ENCODE measurements at places on chromosomes 2 and 18.
A peak's percentile ranks its signal among the peaks of the same experiment; 100 is the strongest.

DNA sequence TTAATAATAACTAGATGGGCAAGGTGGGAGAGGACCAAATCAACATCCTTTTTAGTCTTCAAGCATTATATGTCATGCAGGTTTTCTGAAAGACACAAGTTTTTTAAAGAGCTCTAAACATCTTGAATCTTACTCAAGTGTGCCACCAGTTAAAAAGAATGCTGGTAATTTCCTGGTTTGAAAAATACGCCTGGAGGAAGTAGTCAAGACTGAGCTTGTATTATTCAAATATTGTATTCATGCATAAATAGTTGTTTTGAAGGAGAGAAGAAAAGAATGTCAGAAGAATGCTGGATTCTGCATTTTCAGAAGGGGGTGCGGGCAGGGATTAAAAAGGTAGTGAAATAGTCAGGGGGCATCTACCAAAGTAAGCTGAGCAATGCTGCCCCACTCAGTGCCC lies 90.7 kb downstream of the WDPCP start:
- DNase-seq, result no peak

GRCh38 chr2:18986046-18986445 lies 372.4 kb downstream of the OSR1 start:
- no peak for DNase-seq

DNA sequence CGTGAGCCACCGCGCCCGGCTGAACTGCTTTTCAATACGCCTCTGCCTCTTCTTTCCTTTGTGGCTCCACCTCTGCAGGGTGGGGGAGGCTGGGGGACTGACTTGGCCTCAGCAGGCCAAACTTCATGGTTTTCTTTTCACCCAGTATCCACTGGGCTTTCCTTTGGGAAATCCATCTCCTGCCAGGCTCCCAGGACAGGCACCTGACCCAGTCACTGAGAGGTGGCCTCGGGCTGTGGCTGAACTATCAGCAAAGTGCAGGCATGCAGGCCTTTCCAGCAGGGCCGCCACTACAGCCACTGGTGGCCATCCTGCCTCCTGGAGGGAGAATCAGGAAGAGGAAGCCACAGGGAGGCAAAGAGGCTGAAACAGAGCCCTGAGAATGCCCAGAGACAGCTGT lies 33.4 kb upstream of the SEMA4C start:
- no peak for DNase-seq

DNA sequence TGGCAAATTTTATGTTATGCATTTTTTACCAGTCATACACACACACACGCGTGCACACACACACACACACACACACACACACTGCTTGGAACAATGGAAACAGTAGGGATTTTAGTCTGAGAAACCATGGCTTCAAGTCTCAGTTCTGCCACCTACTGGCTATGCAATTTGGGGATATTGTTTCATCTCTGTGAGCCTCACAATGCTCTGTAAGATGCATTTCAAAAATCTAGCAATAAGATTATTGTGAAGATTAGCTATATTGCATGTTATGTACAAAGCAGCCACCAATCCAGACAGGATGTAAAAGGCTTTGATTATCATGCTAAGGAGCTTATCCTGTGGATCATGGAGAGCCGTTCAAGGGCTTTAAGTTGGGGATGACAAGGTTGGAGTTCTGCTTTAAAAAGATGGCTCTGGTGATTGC lies 401.4 kb downstream of the NBAS start:
- no peak for DNase-seq

DNA sequence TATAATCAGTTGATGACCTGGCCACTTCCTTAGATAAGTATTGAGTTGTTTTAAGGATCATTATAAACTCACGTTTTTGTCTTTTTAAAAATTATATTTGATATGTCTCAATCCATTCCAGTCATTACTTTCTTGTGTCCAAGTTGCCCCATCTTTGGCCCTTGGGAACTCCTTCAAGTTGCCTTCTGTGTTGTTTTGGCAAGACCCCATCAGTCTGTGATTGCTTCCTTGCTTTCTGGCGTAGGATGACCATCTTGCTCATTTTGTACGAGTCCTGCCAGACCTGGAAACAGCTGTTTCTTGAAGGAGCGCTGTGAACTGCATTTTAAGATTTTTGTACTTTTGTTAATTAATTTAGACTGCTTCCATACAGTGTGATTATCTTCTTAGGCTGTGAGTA lies 68.9 kb upstream of the ITM2C start:
- no peak for DNase-seq

DNA sequence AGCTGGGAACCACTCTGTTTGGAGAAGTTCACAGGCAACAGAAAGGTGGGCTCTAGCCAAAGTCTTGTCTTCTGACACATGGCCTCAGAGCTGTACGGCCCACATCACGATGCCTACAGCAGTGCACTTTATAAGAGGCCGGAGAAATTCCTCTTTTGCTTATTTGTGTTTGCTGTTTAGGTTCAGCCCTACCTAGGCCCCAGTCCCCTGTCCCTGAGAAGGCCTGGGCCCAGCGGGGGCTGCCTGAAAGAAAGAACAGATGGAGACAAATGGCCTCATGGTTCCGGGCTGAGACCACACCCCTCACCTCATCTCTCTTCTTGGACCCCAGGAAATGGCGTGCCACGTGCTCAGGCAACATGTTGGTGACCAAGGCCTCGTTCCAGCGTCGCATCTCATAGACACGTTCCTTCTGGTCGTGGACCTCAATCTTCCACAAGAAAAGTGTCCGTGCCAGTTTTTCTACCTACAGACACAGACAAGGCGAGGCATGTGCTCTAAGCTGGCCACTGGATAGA lies 30.9 kb downstream of the CENPO start:
- no peak for DNase-seq

DNA sequence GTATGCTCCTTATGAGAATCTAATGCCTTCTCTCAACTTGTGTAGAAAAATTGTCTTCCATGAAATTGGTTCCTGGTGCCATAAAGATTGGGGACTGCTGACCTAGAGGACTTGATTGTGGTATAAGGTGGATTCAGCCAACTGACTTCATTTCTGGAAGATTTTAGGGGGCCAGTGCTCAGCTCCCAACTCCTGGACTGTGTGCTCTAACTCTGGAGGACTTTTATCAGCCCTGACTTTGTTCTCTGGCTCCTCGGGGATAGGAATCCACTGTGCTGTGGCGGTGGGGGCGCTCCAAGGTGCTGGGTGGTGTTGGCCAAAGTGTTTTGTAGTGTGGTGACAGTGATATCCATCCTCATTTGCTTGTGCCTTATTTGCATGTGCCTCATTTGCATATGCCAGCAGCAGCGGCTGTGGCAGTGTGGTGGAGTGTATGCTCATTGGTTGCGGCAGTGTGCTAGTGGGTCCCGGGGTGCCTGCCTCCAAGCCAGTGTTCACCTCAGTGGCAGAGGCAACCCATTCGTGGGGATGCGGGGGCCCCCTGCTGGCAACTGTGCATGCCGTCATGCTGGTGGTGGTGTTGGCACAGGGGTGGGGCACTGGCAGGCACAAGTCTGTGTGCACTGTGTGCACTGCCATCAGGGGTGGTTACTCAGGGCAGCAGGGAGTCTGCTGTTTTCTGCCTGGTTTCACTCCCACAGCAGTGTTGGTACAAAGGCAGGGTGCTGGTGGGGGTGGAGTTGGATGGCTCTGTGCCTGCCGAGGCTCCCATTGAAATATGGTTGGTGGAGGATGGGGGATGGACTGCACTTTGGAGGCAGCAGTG lies 19.6 kb downstream of the EHBP1 start:
- DNase-seq, result no peak

DNA sequence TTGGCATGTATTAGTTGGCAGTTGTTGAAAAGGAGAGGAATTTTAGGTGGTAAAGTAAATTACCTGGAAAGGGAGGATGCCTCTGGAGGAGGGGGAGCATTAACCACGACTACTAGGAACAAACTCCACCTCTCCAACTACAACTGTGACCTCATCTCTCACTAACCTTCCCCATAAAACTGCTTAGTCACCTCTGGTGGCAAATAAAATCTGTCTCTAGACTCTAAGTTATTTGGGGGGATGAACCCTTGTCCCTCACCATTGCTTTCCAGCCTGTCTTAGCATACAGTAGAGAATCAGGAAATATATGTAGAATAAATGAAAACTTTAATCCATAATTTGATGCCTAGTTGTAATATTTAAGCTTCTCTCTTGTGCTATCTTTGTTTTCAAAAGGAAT lies 27.6 kb upstream of the MYO1B start:
- no peak for DNase-seq

DNA sequence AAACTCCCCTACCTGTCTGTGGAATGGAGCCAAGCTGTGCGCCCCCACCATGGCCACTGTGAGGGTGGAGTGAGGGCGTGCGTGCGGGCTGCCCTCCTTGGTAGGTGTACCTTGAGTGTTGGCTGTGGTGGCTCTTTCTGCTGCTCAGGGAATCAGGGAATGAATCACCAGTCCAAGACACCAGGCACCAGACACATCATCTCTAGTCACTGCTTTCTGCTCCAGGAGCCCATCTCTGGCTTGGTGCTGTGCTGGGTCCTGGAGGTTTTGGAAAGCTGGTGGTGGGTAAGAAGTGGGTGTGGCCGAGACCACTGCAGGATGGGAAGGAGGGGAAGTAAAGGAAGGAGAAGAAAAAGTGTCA lies 209.9 kb downstream of the SEPTIN10 start:
- no peak for DNase-seq

DNA sequence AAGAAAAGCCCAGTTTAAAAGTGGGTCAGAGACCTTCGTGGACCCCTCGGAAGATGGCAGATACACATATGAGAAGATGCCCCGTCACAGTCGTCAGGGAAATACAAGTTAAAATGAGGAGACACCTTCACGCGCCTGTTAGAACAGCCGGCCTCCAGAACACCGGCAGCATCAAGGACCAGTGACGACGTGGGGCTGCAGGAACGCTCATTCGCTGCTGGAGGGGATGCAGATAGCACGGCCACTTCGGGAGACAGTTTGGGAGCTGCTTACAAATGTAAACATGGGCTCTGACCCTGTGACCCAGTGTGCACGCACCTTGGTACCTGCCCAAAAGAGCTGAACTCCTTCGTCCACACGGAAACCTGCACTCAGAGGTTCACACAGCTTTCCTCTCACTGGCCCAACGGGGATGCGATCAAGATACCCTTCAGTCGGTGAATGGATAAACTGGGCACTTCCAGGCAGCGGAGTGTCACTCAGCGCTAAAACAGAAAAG lies 83.7 kb upstream of the CTDP1 start:
- no peak for DNase-seq

- no peak for DNase-seq
Measured at GRCh38 chr2:224436634-224437033, 34.7 kb upstream of the FAM124B start.

GRCh38 chr2:45000341-45000901 lies 8.8 kb downstream of the SIX2 start:
- DNase-seq, result no peak

- DNase-seq, result no peak
Measured at GRCh38 chr2:190935054-190935453, 54.4 kb downstream of the GLS start.

GRCh38 chr18:58402247-58402646 lies 226.6 kb downstream of the ALPK2 start:
- DNase-seq, result no peak

DNA sequence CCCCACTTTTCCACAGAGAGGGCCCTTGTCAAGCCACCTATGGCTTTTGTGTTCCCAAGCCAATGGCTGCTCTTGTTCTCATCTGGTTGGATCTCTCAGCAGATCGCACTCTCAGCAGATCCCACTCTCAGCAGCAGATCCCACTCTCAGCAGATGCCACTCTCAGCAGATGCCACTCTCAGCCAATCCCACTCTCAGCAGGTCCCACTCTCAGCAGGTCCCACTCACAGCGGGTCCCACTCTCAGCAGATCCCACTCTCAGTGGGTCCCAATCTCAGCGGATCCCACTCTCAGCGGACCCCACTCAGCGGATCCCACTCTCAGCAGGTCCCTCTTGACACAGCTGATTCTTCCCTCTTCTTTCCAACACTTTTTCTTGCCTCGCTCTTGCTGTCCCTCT lies 59.3 kb upstream of the MGAT4A start:
- DNase-seq, result no peak

DNA sequence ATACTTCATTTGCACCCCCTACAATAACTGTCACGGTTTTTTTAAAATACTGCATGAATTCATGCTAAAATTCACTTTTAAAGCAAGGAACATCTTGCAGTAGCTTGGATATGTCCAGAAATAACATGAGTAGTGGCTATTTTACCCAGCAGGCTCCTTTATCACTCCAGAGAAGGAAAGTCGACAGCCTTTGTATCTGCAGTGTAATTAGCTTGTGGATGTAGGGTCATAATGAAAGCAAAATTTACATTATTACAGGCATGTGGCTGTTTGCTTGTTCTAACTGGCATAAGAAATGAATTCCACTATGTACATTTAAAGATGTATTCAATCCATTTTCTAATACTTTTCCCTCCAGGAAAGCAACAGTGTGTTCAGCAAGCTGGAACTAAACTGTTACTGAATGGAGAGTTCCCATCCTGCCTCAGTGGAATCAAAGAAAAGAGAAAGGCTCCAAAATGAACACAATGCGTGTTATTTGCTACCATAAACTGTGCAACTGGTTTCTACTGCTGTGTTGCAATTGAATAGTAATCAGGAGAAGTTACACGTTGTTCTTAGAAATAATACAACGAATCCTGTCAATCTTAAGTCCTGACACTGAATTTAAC lies 321.2 kb upstream of the VRK2 start:
- DNase-seq, result no peak

GRCh38 chr18:62586151-62586774 lies 63.4 kb downstream of the ZCCHC2 start:
- DNase-seq, result peak; percentile 13

- DNase-seq, result peak; percentile 13
Measured at GRCh38 chr2:65922794-65923193, 490.4 kb upstream of the SPRED2 start.
